Chondrocyte (in vitro differentiated cells): ENCODE measurements at places on chromosomes 2 and 18.

DNA sequence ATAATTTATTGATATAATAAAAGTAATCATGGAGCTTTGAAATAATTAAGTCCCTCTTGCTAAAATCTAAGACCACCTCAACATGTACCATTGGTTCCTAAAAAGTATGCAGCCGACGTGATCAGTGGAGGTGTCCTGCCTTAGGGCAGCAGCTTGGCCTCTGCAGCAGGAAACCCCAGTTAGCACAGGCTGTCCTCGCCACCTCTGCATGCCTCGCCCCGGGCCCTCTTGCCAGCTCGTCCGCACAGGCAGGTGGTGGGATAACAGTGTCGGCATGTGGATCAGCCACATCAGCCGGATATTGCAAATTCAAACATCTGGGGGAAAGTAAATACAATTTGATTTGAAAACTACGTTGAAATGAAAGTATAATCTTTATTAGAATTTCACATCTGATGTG lies 22.9 kb downstream of the COA5 start:
- DNase-seq = no peak

- DNase-seq = no peak
Observed at GRCh38 chr2:61443342-61444041, 27.4 kb downstream of the USP34 start.

DNA sequence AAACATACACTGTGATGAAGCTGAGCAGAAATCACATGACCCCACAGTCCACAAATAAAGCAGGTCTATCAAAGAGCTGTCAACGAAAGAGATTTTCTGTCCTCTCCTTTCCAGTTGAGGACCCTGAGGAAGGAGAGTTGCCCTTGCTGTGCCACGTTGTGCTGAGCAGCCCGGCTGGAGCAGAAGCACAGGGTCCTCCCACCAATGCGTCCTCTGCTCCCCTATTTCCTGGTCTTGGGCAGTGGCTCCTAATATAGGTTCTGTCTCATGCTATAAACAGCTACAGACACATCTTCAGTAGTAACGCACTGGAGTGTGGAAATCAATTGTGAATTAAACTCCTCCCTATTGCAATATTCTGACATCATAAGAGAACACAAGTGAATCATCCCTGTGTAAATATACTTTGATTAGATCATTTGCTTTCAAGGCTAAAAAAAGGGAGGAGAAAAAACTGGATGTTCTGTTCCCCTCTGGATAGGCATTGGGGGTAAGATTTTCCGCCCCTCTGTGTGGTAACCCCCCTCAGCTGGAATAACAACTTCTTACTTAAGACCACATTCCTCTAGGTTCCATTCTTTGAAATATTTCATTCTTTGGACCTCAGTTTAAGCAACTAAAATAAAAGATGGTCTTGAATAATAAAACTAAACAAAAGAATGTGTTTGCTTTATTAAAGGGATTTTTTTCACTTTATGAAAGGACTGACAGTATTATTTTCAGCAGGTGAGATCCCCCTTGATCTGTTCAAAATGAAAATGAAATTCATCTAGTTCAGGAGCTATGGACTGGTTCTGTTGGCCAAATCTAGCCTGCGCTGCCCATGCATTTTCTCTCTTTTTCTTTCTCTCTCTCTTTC lies 8.3 kb upstream of the RHOB start:
- DNase-seq = no peak

DNA sequence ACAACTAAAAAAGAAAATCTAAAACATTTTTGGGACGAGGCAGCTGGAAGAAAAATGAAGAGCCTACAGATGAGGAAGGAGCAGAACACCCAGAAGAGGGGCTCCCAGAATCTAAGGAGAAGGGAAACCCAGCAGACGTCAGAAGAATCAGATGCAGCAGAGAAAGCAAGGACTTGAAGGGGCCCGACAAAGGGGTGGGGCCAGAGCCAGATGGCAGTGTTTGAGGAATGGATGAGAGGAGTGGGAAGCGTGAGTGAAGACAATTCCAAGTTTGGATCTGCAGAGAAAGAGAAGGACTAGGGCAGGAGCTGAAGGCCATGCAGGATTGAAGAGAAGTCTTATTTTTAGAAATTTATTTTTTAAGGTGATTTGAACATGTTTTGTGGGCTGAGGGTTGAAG lies 19.3 kb downstream of the PTMA start:
- DNase-seq = no peak

GRCh38 chr18:37525262-37525585 lies 40.4 kb downstream of the CELF4 start:
- DNase-seq = no peak

- DNase-seq = no peak
Observed at GRCh38 chr18:69490072-69490471, 89.4 kb downstream of the DOK6 start.

GRCh38 chr2:42339191-42339912 lies 21.7 kb downstream of the COX7A2L start:
- no peak for DNase-seq

DNA sequence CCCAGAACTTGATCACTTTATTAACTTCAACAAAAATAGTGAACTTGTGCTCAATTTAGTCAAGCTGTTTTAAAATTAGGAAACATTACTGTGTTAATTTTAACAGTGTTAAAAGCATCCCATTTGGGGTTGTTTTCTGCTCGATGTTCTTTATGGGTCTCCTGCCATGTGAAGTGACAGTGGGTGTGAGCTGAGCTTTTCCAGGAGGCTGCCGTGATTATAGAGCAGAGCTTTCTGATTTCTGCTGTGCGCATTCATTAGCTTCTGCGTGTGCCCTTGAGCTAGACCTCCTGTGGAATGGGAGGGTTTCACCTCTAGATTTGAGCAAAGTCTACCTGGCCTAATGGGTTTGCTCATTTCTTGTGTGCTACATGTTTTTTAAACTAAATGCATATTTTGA lies 121.5 kb downstream of the WDSUB1 start:
- DNase-seq = no peak

DNA sequence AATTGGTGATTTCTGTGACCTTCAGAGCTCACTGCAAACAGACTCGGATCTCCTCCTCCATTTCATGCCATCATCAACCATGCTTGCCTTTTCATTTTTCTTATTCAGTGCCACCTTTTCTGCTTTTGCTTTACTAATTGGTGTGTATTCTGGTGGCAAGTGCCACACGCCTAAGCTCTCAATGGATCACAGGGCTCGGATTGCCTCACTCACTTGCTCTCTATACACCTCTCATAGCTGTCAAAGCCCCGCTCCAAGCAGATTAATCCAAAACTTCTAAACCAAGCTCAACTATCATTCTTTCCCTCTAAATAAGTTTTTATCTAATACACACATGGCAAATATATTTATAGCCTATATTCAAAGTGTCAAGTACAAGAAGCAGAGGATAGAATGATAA lies 86.4 kb downstream of the PLEKHM3 start:
- no peak for DNase-seq

- no peak for DNase-seq
Observed at GRCh38 chr2:7121851-7122250, 204.6 kb downstream of the RNF144A start.
